ENCODE measurements at places on chromosomes 12 and 14.

- DNase-seq = no peak
These were observed 163.2 kb upstream of the CCDC198 start for GRCh38 chr14:57656853-57657252.

DNA sequence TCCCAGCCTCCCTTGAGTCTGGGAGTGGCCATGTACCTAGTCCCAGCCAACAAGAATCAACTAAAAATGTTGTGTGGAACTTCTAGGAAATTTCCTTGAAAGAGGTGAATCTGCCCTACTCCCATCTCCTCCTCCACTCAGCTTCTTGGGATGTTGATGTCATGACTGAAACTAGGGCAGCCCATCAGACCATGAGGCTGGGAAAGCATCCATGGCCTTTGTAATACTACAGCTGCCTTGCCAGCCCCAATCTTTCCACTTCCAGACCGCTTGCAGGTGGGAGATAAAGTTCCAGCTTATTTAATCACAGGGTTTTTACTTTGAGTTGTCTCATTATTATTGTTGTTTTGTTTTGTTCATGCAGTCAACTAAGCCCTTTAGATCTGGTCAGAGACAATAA is 170.3 kb upstream of the LMNTD1 start:
- no peak for DNase-seq

DNA sequence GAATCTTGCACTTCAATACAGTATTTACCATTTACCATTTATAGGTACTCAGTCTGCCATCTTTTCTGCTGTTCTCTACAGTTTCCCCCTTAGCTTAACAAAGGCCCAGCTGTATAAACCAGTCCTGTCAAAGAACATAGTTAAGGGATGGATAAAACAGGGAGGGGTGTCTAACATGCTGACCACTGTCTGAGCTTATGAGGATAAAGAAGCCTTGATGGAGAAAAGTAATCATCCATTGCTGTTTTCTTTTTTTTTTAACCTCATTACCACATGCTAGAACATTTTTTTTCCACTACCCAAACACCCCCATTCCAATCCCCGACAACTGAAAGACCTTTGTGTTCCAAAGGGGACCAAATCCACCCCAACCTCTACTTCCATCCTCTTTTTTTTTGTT is 39.9 kb downstream of the SOX5 start:
- DNase-seq = no peak

GRCh38 chr12:57008178-57008577 is 1.8 kb upstream of the ZBTB39 start:
- DNase-seq = no peak

- DNase-seq = no peak
These were observed 661.3 kb downstream of the RPL10L start for GRCh38 chr14:45990252-45990651.

GRCh38 chr12:75170640-75171185 is 38.9 kb downstream of the KCNC2 start:
- no peak for DNase-seq

DNA sequence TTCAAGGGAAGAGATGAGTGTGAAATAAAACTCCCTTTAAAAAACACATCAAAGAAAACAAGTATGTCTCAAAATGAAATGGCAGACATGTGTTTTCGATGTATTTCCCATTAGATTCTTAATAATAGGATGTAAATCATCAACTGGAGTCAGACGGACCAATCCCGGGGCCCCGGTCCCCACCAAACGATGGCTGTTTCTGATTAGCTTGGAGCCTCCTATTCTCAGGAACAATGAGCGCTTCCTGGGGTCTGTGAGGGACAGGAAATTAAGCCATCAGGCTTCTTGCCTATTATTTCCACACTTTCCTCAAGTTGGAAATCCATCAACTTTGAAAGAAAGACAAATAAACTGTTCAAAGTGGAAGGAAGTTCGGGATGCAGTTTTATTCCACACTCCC is 179.4 kb downstream of the EFCAB11 start:
- DNase-seq = no peak

Measured in stimulated activated CD8-positive, alpha-beta memory T cell treated with anti-CD3 and anti-CD28 coated beads, Interleukin-2, amount 100 ng/mL, for 1 hour (primary cell).